ENCODE measurements at places on chromosomes 16 and 17.

GRCh38 chr17:72336026-72336803, 215.4 kb downstream of the SOX9 start:
- DNase-seq, result no peak

- no peak for DNase-seq
These were observed 34.5 kb downstream of the NACA2 start for GRCh38 chr17:61556224-61557188.

DNA sequence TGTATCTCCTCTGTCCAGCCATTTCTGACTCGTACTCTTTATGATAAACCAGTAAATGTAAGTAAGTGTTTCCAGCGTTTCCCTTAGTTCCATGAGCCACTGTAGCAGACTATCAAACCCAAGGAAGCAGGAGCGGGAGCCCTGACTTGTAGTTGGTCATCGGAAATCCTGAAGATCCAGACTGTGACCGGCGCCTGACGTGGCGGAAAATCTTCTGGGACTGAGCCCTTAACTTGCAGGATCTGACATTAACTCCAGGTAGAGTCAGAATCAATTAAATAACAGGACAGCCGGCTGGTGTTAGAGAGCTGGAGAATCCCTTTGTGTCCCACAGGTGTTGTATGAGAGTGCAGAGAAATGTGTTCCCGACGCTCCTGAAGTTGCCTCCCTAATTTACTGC, 4.0 kb downstream of the GLOD4 start:
- no peak for DNase-seq

GRCh38 chr16:22874394-22874793, 60.4 kb downstream of the HS3ST2 start:
- no peak for DNase-seq

GRCh38 chr16:3138342-3138741, 3.5 kb downstream of the ZNF213 start:
- DNase-seq, result no peak

GRCh38 chr17:40033339-40033738, 18.1 kb downstream of the CSF3 start:
- DNase-seq, result no peak

- peak; percentile 57 for DNase-seq
These were observed 178.7 kb downstream of the SEC14L1 start for GRCh38 chr17:77319211-77320043.

DNA sequence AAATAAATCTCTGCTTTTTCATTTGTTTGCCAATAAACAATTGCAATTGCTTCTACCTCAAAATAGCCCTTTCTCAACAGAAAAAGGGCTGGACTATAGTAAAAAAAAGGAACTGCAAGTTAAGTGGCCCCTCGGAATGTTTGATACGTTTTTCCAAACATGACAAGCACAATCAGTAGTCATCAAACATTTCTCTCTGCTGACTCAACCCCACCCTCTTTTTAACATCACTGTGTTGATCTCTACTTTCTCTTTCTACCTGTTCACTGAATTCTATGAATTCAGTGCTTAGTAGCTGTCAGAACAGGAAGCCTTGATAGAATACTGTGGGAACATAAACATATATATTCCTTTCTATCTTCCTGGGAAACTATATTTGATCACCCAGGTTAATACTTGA, 116.5 kb upstream of the AXIN2 start:
- DNase-seq, result peak; percentile 18

DNA sequence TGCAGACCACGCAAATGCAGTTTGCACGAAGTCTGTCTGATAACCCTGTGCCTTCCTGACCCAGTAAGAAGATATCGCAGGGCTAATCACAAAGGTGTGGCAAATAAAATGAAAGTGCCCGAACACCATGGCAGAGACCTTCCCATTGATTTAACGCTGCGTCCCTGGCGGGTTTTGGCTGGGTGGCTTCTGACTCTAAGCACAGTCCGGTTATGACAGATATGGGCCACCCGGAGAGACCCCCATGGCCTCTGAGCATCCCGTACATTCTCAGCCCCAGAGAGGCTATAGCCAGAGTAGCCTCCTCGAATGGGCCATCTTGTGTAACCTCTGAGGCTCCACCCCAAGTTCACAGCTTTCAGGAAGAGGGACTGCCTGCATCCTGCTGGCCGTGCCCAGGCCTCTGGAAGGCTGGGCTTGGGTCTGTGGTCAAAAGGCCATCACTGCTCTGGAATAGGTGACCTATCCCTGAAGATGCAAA, 5.5 kb downstream of the FOXC2 start:
- no peak for DNase-seq

GRCh38 chr16:49755716-49756505, 100.0 kb downstream of the ZNF423 start:
- no peak for DNase-seq

GRCh38 chr16:26433807-26434206, 632.9 kb upstream of the C16orf82 start:
- DNase-seq, result no peak

DNA sequence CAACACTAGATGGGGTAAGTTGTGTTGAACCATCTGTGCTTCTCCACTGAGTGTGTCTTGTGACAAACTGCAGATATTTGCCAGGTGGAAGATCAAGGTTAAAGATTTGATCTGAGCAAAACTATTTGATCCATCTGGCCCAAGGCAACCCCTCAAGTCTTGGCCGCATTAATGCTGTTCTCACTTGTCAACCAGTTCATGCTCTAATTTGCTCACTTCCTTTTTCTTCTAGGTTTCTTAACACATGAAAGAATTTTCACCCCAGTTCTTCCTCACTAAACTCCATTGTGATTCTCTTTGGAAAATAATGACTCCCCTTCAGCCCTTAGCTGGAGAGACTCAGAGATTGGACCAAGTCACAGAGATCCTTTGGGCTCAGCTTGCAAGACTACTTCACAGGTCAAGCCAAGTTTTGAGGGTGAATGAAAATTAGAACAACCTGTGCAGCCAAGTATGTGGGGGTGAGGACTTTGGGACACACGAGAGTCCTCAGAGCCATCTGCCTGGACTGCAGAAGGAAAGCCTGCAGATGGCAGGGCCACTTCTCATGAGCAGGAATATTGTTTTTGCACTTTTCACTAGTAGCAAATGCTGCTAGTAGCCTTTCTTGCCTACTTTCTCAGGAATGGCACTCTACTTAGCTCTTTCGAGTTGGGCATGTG, 166.5 kb downstream of the AXIN2 start:
- DNase-seq, result no peak

GRCh38 chr16:22188595-22189442, 17.3 kb upstream of the EEF2K start:
- DNase-seq, result peak; percentile 82

- no peak for DNase-seq
These were observed 1.1 kb downstream of the ABCA9 start for GRCh38 chr17:69059458-69060175.

DNA sequence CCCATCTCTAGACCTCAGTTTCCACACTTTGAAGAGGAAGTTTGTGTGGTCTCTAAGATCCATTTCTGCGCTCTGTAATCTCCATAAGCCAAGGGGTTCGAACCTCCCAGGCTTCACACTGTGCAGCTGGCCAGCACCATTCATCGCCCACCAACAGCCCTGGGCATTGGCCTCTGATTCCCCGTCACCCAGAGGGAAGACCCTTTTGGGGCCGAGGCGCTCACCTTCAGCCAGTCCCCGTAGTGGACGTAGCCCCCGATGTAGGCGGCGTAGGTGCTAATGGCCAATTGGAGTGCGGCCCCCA, 678 bp downstream of the TMEM101 start:
- no peak for DNase-seq

GRCh38 chr16:1713933-1714332, 7.9 kb downstream of the MAPK8IP3 start:
- DNase-seq, result no peak

GRCh38 chr16:88461331-88462269, 8.5 kb downstream of the ZFPM1 start:
- DNase-seq, result no peak

DNA sequence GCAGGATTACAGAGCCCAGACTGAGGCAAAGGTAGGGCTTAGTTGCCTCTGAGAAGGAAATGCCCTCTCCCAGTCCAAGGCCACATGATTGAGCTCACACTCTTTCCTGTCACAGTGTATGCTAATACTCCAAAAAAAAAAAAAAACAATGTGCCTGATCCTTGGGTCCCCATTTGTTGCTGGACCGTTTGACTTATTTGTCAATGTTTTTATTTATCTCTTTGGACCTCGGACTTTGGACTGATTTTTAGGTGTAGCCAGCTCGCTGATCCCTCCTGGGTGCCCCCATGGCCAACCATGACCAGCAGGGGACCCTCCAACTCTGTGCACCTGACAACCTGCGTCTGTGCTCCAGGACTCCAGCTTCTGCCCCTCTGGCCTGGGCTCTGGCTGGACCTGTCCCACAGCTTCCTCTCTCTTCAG, 622 bp upstream of the CCL16 start:
- DNase-seq, result no peak

- DNase-seq, result no peak
These were observed 437.7 kb downstream of the PMP22 start for GRCh38 chr17:14827396-14827919.

DNA sequence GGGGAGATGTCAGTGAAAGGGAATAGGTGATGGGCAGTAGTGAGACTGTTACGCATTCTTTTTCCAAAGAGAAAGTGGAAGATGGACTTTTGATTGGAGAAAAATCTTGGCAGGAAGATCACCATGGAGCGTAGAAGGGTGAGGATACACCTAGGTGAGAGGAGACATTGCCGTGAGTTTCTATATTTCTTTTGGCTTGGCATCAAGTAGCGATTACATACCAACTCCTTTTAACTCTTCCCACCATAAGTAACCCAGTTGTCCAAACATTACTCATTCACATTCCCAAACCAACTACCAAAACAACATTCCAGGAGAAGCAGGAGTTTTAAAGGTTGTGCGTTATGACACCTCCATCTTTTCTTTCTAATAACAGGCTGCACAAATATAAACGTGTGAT, 10.7 kb upstream of the KRT28 start:
- DNase-seq, result peak; percentile 71

DNA sequence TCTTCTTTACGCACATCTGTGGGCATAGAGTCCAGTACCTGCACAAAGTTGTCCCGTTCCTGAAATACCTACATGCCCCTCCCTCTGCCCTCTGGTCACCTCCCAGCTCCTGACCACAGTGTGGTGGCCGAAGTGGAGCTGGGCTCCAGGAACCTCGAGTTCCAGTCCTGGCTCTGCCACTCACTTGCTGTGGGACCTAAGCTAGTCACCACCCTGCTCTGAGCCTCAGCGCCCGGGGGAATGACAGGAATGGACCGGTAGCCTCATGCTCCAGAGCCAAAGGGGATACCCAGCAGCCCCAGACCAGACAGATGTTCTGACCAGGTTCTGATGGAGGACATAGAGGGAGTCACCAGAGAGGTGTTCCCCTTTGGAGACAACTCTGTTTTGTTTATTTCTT, 26.7 kb upstream of the ITGA3 start:
- no peak for DNase-seq

GRCh38 chr16:87895641-87896141, 26.4 kb upstream of the SLC7A5 start:
- DNase-seq, result peak; percentile 75

DNA sequence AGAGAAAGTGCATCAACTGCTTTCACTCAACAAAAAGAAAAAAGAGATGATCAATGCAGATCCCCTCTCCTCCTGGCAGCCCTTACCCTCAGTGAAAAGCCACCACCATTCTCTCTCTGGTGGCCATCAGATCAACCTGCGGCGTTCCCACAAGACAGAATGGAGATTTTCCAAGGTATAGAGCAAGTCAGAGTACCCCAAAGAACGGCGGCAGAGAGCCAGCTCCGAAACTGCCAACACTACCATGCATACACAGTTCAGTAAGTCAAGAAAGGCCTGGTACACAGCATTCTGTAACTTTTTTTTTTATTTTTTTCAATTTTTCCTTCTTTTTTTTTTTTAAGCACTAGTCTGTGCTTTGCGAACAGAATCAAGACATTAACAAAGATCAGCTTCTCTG, 30.6 kb downstream of the STH start:
- DNase-seq, result no peak

- DNase-seq, result no peak
These were observed 22.5 kb upstream of the CHMP6 start for GRCh38 chr17:80969030-80969673.
